Naive thymus-derived CD8-positive, alpha-beta T cell (primary cell): ENCODE measurements at places on chromosomes 5 and 9. TPM values are rescaled to one million over a fixed set of nuclear protein-coding genes. Genes with fewer than 3 reads are reported as not detected.

CARTPT gene
- not detected for polyA plus RNA-seq

SPATA24 gene
- polyA plus RNA-seq: 2.9 TPM

ARHGEF37 gene
- polyA plus RNA-seq: not detected

STPG3 gene
- not detected for polyA plus RNA-seq

PLAA gene
- 11.2 TPM for polyA plus RNA-seq

CCNJL gene
- not detected for polyA plus RNA-seq

TMEM215 gene
- not detected for polyA plus RNA-seq

LCN10 gene
- polyA plus RNA-seq: 0.60 TPM

PRRC1 gene
- polyA plus RNA-seq: 28.7 TPM

PCSK5 gene
- polyA plus RNA-seq: 13.1 TPM

IL13 gene
- not detected for polyA plus RNA-seq

DIAPH1 gene
- 87.4 TPM for polyA plus RNA-seq

JADE2 gene
- polyA plus RNA-seq: 24.9 TPM

RNF208 gene
- not detected for polyA plus RNA-seq

WNT8A gene
- not detected for polyA plus RNA-seq

GPR151 gene
- polyA plus RNA-seq: not detected

IGFBPL1 gene
- polyA plus RNA-seq: not detected

SOX30 gene
- polyA plus RNA-seq: 0.12 TPM

EQTN gene
- not detected for polyA plus RNA-seq

ALDH7A1 gene
- polyA plus RNA-seq: 3.0 TPM

GLRA1 gene
- not detected for polyA plus RNA-seq

CCIN gene
- polyA plus RNA-seq: 0.09 TPM

DRD1 gene
- polyA plus RNA-seq: not detected

CER1 gene
- polyA plus RNA-seq: not detected

CENPH gene
- 10.1 TPM for polyA plus RNA-seq

GCNT4 gene
- 2.6 TPM for polyA plus RNA-seq

SPAG8 gene
- polyA plus RNA-seq: 0.17 TPM

ZBTB6 gene
- polyA plus RNA-seq: 2.1 TPM

PCA3 gene
- not detected for polyA plus RNA-seq

NFIL3 gene
- 4.9 TPM for polyA plus RNA-seq

FSTL4 gene
- not detected for polyA plus RNA-seq

PCDHGA9 gene
- polyA plus RNA-seq: not detected

ECSCR gene
- polyA plus RNA-seq: not detected

MYOT gene
- polyA plus RNA-seq: not detected

AQP3 gene
- 124 TPM for polyA plus RNA-seq

FLT4 gene
- 2.8 TPM for polyA plus RNA-seq

F2RL2 gene
- polyA plus RNA-seq: 0.80 TPM

TPRN gene
- polyA plus RNA-seq: 0.15 TPM

GAS1 gene
- 0.22 TPM for polyA plus RNA-seq
